Neural crest cell (in vitro differentiated cells): ENCODE measurements at places on chromosomes 16 and 17.

DNA sequence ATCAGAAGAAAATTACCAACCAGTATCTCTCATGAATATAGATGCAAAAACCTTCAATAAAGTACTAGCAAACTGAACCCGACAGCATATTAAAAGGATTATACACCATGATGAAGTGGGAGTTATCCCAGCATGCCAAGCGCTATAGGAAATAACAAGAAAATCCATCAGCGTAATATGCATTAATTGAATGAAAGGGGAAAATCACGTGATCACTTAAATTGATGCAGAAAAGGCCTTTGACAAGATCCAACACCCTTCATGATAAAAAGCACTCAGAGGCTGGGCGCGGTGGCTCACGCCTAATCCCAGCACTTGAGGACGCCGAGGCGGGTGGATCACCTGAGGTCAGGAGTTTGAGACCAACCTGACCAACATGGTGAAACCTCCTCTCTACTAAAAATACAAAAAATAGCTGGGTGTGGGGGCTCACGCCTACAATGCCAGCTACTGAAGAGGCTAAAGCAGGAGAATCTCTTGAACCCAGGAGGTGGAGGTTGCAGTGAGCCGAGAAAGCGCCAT lies 4.8 kb downstream of the CTRB2 start:
- H3K27me3 ChIP-seq = no peaks in the 10 kb centered on the region
- H3K4me1 ChIP-seq = peaks cover 15% of the 10 kb centered on the region

DNA sequence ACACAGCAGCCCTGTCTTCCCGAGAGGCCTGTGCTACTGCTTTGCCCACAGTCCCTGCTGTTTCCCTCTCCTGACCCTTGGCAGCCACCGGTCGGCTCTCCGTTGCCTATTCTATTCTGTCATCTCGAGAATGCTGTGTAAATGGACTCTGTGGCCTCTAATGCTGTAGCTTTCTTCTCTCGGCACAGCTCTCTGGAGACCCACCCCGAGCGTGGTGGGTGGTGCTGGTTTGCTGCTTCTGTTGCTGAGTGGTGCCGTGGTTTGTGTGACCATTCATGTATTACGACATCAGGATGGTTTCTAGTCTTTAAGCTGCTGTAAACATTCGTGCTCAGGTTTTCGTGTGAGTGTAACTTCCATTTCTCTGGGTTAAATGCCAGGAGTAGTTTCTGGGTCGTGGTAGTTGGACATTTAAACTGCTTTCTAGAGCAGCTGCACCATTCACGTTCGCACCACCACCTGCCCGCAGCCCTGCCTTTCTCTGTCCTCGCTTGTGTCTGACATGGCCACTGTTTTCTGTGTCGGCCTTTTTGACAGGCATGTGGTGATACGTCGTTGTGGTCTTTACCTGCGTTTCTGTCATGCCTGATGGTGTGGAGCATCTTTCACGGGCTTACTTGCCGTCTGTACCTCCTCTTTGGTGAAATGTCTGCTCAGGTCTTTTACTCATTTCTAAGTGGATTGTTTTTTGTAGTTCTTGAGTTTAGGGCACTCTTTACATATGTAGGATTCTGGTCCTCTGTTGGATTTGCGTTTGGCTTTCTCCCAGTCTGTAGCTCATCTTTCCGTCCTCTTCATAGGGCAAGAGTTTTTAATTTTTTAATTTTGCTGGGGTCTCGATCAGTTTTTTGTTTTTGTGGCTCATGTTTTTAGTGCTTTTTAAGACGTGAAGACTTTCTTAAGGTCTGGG lies 47.7 kb upstream of the ZNF750 start:
- peaks cover 30% of the 10 kb centered on the region for H3K4me1 ChIP-seq
- no peak for DNase-seq
- H3K27ac ChIP-seq = no peak overlapping the region

DNA sequence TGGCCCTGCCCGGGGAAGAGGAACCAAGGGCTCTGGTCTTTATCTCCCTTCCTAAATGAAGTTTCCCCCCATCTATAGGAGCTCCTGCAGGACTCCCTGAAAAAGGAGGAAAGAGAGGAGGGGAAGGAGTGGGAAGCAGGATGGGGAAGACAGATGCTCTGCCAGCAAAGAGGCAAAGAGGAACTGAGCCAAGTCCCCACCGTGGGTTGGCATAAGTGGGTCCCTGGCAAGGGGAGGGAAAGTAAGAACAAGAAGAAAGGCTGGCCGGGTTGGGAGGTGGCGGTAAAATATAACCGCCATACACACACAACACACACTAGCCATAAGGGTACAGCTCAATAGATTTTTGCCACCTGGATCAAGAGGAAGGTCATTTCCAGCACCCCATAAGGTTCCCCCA lies 6.1 kb upstream of the EIF1 start:
- H3K4me1 ChIP-seq = peaks cover 19% of the 10 kb centered on the region
- no peak for DNase-seq
- H3K36me3 ChIP-seq = no peaks in the 10 kb centered on the region

DNA sequence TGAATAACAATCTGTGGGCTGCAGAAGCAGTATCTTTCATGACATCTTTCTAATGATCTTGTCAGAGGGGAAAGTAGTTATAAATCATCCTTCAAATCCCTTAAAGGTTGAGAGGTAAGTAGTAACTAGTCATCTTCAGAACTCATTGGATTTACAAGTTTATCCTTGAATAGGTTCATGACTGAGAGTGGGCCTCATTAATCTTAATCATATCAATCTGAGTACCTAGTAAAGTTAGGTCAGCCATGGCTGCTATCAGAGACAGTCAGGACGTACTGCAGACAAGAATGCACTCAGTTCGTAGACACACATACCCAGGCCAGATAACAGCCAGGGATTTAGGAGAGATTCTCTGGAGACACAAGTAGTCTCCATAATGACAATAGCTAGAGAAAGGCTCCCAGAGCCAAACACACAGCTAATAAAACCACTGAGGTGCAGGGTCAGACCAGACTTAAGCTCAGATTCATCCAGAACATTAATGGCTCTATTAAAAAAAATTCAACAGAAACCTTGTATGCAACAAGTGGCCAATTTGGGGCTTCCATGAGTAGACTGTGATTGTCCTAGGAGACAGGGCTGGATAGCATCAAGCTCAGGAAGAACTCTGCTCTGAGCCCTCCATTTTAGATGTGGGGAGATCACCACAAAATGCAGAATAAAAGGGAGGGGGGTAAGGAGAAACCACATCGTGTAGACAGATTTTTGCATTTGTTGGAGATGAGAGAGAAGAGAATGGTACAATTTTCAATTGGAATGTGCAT lies 65.8 kb downstream of the TBX4 start:
- no peak for DNase-seq
- H3K4me3 ChIP-seq = no peak overlapping the region
- no peak overlapping the region for H3K27ac ChIP-seq

- H3K4me3 ChIP-seq = peak overlapping the region; percentile 41
- DNase-seq = no peak
- peaks cover 56% of the 10 kb centered on the region for H3K4me1 ChIP-seq
Measured at GRCh38 chr16:89344458-89344834, 126.9 kb downstream of the ZNF778 start.

DNA sequence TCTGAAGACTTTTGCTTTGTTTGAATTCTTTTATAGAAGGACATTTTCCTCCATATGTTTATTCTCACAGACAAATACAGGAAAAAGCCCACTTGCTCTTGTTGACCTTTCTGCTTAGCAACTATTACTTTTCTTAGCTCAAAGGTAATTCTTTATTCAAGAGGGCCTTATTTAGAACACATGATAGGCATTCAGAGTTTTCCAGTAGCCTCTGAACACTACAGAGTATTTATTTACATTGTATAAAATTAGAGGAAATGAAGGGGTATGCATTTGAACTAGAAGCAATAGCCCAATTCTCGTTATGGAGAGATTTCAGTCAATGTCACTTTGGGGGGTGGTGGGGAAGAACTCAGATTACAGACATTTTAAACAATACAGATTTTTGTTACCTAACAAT lies 581.7 kb downstream of the KCNJ2 start:
- no peaks in the 10 kb centered on the region for H3K27me3 ChIP-seq
- H3K4me3 ChIP-seq = no peak overlapping the region
- no peaks in the 10 kb centered on the region for H3K36me3 ChIP-seq

- peaks cover 42% of the 10 kb centered on the region for H3K4me1 ChIP-seq
- no peak overlapping the region for H3K4me3 ChIP-seq
- H3K36me3 ChIP-seq = no peaks in the 10 kb centered on the region
- DNase-seq = no peak
Measured at GRCh38 chr16:3822366-3823045, 58.0 kb downstream of the CREBBP start.

DNA sequence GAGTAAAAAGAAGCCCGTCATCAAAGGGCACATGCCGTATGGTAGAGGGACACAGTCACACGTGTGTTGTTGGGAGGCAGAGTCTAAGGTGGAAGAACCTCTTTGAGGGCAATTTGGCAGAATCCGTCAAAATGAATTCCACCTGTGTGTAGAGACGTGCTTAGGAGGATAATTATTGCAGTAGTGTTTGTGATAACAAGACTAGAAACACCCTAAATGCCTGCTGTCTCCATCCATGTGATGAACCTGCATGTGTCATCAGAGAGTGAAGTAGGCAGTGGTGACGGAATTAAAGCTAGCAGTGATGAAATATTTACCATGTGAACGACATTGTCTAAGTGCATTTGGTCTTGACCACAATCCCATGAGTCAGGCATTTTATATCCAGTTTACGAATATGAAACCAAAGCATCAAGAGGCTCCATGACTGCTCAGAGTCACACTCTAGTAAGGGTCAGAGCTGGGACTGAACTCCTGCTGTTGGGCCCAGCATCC lies 61.3 kb upstream of the ADORA2B start:
- H3K4me3 ChIP-seq = no peak overlapping the region
- no peak for DNase-seq
- H3K36me3 ChIP-seq = no peaks in the 10 kb centered on the region
- no peaks in the 10 kb centered on the region for H3K27me3 ChIP-seq
- H3K4me1 ChIP-seq = no peaks in the 10 kb centered on the region
- H3K27ac ChIP-seq = peak overlapping the region; percentile 51
